ENCODE measurements at places on chromosomes 1 and 21. TPM values are rescaled to one million over a fixed set of nuclear protein-coding genes. Genes with fewer than 3 reads are reported as not detected.

DNA sequence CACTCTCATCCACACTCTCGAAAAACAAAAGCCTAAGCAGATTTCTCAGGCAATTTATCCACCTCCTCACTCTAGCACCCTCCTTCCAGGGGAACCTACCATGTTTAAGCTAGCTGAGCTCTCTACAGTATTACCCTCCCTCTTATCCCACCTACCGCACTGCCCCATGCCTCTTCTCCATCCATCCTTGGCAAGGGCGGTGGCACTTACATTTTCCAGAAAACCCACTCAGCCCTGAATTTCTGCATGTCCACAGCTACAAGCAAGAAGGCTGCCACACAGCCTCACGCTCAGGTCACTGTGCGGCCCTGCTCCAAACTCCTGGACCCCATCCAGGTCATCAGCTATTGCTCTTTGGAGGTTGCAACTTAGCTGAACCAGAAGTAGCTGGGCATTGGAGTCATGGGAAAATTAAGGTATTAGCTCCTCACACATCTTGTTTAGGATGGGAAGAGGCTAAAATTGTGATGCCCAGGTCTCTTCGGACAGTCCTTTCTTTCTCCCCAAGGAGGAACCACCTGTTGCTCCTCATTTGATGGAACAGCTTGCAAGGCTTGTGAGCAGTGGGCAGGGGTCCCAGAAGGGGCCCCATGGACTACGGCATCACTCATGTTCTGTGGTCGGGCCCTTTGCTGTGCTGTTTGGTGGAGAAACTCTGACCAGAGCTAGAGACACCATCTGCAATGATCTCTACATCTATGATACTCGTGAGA lies 1.1 kb downstream of the KLHDC9 start:
- DNase-seq: no peak
- H3K27ac ChIP-seq: no peak overlapping the region
- H3K4me3 ChIP-seq: peak overlapping the region; percentile 57
- H3K27me3 ChIP-seq: no peaks in the 10 kb centered on the region
- H3K36me3 ChIP-seq: peaks cover 38% of the 10 kb centered on the region

- no peak overlapping the region for H3K4me3 ChIP-seq
- H3K36me3 ChIP-seq: no peaks in the 10 kb centered on the region
- no peaks in the 10 kb centered on the region for H3K4me1 ChIP-seq
- H3K27me3 ChIP-seq: no peaks in the 10 kb centered on the region
- H3K27ac ChIP-seq: no peak overlapping the region
Measured at GRCh38 chr1:218828125-218828650, 345.5 kb upstream of the LYPLAL1 start.

DNA sequence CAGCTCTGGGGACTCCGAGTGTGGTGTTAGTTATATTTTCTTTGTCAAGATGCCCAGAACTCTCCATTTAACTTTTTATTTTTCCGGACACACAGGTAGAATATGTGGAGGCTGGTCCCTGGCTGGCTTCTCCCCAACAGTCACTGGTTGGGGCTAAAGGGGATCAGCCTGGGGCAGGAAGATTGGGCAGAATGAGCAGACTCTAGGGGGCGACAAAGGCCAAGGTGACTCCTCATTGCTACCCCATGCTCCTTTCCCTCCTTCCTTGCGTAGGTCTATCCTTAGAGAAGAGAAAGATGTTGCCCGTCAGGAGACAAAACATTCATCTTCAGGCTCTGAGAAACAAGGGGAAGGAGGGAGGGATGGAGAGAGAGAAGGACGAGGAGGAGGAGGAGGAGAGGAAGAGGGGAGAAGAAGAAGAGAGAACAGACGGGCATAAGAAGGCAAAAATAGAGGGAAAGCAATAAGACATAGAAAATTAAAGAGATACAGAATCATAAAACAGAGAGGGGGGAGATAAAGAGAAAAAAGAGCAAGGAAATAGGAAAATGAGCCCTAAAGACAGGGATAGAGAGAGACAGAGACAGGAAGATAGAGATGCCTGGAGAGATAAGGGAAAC lies 89.9 kb downstream of the FOXD2 start:
- H3K27me3 ChIP-seq: peaks cover 25% of the 10 kb centered on the region
- no peak overlapping the region for H3K27ac ChIP-seq
- H3K4me1 ChIP-seq: peaks cover 2% of the 10 kb centered on the region

- DNase-seq: no peak
- peaks cover 96% of the 10 kb centered on the region for H3K4me1 ChIP-seq
- H3K36me3 ChIP-seq: peaks cover 14% of the 10 kb centered on the region
- H3K27ac ChIP-seq: no peak overlapping the region
Measured at GRCh38 chr1:27006683-27007082, 6.0 kb downstream of the TENT5B start.

DNA sequence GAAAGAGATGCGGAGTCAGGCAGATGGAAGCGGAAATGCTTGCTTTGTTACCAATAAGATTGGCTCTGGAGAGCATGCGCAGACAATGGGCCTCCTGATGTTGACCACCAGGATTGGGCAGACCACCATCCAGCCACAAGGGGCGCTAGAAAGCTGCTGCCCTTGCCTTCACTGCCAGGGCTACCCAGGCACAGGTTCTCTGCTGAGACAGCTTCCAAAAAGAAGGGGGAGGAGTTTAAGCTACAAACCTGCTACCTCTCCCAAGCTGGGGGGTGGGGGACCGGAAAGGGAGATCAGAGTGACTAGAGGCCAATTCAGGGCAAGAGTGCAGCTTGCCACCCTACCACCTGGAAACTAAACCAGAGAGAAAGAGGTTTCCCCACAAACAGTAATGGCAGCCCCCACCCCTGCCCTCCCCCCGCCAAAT lies 369.7 kb downstream of the RRAGC start:
- H3K4me1 ChIP-seq: no peaks in the 10 kb centered on the region
- H3K4me3 ChIP-seq: no peak overlapping the region
- peak; percentile 55 for DNase-seq
- H3K27ac ChIP-seq: no peak overlapping the region
- H3K36me3 ChIP-seq: no peaks in the 10 kb centered on the region

The VHLL gene
- not detected for total RNA-seq

The CASP9 gene
- total RNA-seq: 39.1 TPM

The AADACL4 gene
- total RNA-seq: not detected
